ENCODE measurements at places on chromosomes 2 and 18. TPM values are rescaled to one million over a fixed set of nuclear protein-coding genes. Genes with fewer than 3 reads are reported as not detected.

GRCh38 chr2:19361325-19361990, 3.0 kb upstream of the OSR1 start:
- DNase-seq = peak; percentile 15

GRCh38 chr2:220096406-220096805, 469.0 kb downstream of the SLC4A3 start:
- DNase-seq = no peak

GRCh38 chr2:232873292-232873908, 3.3 kb downstream of the SNORC start:
- DNase-seq = no peak

- DNase-seq = no peak
These were observed 26.7 kb downstream of the TANC1 start for GRCh38 chr2:158994920-158995676.

GRCh38 chr2:206189691-206190090, 30.0 kb downstream of the EEF1B2 start:
- DNase-seq = no peak

DNA sequence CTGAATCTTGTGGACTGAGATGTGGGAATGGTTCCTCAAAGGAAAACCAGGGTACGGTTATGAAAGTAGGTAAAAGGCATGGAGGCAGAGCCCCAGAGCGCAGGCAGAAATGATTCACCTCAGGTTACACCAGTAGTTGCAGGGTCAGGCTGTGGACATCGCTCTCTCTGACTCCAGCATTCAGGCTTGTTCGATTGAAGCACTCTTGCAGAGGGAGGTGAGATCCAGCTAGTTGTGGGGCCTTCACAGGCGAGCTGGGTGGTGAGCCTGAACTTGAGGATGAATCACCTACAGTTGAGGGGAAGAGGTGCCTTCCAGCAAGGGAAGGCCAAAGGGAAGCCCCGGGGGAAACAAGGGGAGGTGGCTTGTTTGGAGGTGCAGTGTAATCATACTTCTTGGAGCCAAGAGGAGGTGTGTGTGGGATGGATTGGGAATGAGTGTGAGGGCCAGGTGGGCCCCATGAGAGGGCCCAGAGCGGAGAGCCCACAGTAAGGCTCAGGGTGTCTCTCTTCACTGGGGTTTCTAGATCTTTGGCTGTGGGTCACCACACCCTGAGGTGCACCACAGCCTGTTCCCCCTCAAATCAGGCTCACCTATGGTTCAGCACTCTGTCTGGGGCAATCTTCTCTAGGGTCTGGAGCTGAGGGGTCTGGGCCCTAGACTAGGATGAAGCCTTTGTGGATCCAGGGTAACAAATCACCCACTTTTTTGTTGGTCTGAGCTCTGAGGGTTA, 48.5 kb upstream of the MCFD2 start:
- DNase-seq = no peak

GRCh38 chr18:79395761-79396404, at the start of gene NFATC1:
Gene NFATC1 (plus strand): TSS chr18:79395930. CDS start chr18:79396225, 295 bp downstream.
- DNase-seq = peak; percentile 64

DNA sequence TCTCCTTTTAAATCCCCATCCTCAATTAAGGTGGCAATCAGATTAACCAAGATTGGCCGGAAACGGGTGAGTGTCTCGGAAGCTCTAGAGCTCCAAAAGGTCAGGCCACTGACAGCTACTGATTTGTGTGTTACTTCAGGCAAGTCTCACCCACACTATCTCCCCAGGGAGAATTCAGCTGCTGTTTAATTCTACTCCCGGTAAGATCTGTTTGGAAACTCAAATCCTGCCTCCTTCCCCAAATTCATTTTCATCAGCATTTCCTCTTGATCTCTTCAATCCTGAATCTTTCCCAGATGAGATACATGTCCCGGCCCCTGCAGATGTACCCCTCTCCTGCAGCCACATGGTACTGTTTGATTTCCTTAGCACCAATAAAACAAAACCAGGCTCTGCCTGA, 34.9 kb downstream of the EFR3B start:
- DNase-seq = no peak

- DNase-seq = no peak
These were observed 1.7 kb downstream of the PJVK start for GRCh38 chr2:178452870-178453269.

GRCh38 chr2:164877169-164877568, 35.5 kb upstream of the COBLL1 start:
- DNase-seq = no peak

GRCh38 chr2:143890798-143891197, 629.1 kb downstream of the ZEB2 start:
- DNase-seq = no peak

- no peak for DNase-seq
These were observed 250.9 kb downstream of the DSEL start for GRCh38 chr18:67265464-67266245.

DNA sequence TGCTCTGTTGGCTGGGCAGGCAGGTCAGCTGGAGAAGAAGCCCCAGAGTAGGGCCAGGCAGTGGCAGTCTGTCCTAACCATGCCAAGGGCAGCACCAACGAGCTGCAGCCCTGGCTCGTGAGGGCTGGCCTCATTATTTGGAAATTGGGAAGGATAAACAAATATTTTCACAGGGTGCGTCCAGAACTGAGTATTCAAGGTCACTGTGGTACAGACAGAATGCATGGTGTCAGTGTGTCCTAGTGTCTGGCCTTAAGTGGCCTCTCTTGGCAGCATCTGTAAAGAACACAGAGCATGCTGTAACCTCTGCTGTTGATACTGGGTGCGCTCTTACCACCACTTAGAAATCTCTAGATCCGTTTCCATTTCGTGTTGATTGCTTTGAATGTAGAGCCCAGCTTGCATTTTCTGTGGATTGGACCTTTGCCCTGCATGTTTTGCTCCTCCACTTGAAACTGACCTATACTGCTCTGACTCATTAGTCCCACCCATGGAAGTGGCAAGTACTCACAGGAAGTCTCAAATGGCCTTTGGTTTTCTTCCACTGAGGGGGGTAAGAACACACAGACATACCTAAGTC, 88.2 kb downstream of the GREB1L start:
- DNase-seq = no peak

DNA sequence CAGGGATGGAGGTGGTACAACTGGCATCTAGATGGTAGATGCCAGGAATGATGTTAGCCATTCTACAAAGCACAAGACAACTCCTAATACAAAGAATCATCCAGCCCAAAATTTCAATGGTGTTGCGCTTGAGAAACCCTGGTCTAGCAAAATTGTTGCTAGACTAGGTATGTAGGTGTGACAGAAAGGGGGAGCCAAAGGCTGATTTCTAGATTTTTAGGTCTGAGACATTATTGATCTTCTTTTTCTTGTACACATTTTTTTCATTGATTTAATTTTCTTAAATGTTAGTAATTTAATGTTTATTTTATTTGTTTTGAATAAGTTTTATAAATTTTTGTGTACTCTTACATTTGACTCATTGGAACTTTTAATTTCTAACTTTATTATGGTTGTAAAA, 216.4 kb downstream of the FSIP2 start:
- no peak for DNase-seq

GRCh38 chr2:52498077-52498750, 1269.4 kb upstream of the CHAC2 start:
- no peak for DNase-seq

ADD2 gene
- polyA plus RNA-seq = 0.56 TPM

KIF3C gene
- polyA plus RNA-seq = 0.36 TPM

CGREF1 gene
- not detected for polyA plus RNA-seq

LYPD6B gene
- polyA plus RNA-seq = not detected

RESP18 gene
- polyA plus RNA-seq = not detected

KIF5C gene
- 0.04 TPM for polyA plus RNA-seq

GULP1 gene
- polyA plus RNA-seq = not detected

NMUR1 gene
- not detected for polyA plus RNA-seq

MOGAT1 gene
- not detected for polyA plus RNA-seq

All from CD14-positive monocyte (primary cell).